ENCODE measurements at places on chromosomes 7 and 10.
A peak's percentile ranks its signal among the peaks of the same experiment; 100 is the strongest.

- no peak for DNase-seq
These were observed 45.2 kb upstream of the FAM180A start for GRCh38 chr7:135793841-135794240.

DNA sequence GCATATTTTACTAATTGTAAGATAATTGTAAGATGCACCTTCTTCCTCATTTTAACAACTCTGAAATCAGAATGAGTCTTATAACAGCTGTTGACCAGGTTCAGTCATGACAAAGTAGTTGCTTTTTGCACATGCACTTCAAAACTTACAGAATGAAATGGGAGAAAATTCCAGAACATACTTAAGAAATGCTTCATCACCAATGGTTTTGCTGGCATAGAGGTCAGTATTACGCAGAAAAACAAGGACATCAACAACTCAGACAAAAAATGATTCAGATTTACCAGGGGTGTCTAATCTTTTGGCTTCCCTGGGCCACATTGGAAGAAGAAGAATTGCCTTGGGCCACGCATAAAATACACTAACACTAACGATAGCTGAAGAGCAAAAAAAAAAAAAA is 13.3 kb downstream of the COL28A1 start:
- no peak for DNase-seq

GRCh38 chr10:29280488-29280840 is 8.4 kb upstream of the LYZL1 start:
- DNase-seq = no peak

DNA sequence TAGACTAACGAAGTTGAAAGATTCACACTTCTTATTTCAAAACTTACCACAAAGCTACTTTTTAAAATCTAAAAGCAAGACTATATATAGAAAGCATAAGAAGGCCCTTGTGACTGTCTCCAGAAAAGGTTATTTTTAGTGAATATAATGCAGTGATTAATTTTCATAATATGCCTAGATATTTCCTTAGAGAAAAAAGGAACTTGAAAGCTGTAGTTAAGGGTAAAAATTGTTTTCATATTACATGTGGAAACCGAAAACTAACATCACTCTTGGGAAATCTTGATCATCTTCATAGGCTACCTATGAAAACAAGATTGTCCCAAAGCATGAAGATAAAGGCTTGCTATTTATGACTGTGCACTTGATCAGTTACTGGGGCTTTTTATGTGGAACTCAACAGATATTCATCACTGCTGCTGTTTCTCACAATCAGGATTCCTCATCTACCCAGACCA is 223.2 kb downstream of the SH2D4B start:
- DNase-seq = no peak

DNA sequence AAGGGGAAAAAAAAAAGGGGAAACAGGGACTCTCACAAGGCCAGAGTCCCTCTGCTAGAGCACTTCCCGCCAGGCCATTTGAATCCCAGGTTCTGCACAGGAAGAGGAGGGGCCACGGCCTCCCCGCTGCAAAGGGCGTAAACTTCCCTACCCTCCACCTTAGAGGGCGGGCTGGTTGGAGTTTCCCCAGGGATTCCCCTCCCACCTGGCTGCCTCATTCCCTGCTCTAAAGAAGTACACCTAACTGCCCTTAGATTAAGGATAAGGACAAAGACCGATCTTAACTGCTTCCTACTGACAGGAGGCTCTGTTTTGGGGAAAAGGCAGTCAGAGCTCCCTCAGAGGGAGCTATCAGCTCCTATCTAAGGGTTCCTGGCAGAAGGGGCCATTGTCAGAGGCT is 102.0 kb upstream of the ARMC3 start:
- no peak for DNase-seq

DNA sequence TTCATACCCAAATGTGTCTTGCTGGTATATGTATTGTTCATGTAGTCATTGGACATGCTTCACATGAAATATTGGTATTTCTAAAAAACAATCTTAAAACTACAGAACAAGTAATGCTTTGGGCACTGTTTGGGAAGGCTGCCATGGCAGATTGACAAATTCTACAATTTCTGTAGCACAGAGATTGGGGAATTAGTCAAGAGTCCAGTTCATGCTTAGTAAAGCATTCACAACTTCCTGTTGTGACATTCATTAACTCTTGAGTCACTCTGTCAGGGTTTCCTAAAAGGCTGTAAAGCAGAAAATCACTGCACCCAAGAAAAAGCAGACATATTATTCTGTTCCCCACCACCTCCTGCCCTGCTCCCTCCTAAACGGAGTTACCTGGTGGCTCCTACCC is 398.9 kb downstream of the PHTF2 start:
- no peak for DNase-seq

DNA sequence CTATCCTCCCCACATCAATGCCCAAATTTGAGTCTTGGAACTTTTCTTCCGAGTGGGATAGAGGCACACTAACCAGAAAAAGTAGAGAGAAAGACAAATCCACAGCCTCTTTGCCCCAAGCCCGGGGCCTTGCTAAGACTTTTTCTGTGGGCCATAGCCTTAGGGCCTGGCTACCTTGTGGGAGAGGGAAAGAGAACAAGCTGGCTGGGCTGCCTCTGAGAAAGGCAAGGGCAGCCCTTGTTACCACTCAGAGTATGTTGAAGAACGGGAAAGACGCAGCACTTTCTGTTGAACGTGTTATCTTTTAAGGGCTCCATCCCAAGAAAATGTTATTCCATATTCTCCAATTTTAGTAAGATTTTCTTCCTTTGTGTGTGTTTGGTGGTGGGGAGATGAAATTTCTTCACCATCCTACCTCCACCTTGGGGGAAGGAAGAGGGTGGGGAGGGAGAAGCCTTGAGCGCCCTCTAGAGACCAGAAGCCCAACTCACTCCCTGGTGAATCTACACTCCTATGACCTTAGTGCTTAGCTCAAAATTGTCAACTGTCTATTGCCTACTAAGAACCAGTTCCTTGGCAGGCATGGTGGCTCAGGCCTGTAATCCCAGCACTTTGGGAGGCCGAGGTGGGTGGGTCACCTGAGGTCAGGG is 3.9 kb upstream of the NRF1 start:
- no peak for DNase-seq

GRCh38 chr7:2635810-2636701 is 4.3 kb downstream of the TTYH3 start:
- no peak for DNase-seq

DNA sequence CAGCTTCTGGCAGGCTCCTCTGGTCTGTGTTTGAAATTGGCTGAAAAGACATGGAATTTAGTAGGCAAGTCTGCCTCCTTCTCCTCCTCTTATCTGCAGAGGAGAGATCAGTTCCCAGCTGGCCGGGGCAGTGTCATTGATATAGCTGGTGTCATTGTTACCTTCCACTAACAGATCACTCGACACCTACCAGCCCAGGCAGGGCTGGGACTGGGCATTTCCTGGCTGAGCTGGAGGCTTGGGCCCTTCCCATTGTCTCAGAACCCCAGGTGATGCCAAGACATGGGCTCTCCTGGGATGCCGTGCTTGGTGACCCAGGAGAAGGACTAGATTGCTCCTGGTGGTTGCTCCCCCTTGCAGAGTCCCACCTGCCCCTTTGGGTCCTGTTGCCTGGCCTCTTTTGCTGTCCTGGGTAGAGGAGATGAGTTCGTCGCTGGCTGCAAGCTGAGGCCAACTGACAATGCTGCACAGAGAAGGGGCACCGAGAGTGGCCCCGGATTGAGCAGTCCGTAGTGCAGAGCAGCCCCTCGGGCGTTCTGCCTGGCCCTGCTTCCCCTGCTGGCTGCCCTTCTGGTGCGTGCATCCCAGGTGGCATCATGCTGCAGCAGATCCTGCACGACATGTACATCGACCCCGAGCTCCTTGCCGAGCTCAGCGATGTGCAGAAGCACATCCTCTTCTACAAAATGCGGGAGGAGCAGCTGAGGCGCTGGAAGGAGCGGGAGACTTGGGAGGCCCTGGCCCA is at the start of gene SH2D4B:
SH2D4B (plus strand) TSS at position 167 of the 745 bp plus-strand sequence; CDS start at position 597, 430 bp downstream.
- no peak for DNase-seq

DNA sequence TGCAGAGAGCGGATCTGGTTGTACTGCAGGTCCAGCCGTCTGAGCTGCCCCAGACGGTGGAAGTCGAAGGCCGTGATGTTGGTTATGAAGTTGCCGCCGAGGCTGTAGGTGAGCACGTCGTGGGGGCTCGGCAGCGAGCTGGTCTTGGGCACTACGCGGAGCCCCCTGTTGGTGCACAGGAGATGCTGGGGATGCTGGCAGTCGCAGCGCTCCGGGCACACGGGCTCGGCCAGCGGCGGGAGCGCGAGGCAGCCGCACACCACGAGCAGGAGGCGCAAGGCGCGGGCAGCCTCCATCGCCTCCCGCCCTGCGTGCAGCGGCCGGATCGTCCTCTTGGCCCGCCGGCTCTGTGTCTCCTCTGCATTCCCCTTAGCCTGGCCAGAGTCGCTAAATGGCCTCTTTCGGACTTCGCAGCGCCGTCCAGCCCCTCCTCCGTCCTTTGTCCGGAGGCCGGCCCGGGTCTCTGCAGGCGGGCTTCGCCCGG is 337 bp downstream of the TRIL start:
- DNase-seq = no peak

DNA sequence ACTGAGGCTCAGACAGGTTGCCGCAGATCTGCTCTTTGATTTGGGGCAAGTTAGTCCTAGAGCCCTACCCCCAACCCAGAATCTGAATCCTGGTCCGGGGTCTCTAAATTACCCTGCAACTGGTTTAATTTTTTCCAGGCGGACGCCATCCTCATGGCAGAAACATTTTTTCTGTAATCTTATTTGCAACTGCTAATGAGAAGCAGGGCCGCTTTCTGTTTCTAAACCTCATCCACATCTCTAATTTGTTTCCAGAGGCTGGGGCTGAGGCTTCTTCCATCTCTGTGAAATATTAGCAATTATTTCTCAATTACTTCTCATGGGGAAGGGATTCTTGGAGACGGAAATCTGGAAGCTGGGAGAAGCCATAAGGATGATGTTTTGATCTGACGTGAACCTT is 261.6 kb downstream of the RPS24 start:
- DNase-seq = no peak

- DNase-seq = peak; percentile 17
These were observed 490 bp downstream of the CADPS2 start for GRCh38 chr7:122885583-122886356.

DNA sequence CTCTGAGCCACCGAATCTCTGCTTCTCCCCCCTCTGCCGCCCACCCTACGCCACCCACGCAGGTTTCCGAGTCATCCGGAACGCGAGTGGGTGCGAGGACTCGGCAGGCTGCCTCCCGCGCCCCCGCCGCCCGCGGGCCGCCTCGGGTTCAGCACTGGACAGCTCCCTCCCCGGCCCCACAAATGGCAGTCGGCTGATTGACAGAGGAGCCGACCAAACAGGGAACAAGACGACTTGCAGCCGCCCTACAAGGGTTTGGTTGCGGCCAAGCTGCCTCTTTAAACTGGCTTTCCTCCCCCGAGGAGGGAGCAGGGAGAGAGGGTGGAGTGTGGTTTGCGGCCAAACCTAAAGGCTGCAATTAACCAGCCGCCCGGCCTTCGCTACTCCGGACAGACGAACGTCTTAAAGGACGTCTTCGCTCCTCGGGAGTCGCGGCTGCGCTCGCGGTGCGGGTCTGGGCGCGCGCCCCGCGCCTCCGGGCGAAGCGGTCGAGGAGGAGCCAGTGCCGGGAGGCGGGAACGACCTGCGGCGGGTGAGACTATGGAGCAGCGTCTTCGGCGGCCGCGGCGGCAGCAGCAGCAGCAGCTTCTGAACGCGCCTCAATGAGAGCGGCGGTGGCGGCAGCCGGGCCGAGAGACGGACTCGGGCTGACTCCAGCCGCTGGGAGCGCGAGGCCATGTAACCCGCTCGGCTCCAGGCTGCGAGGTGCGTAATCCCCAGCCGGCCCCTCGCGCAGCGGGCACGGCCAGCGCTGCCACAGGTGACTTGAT is at the start of gene GPR158:
GPR158 (plus strand) TSS at position 541 of the 770 bp plus-strand sequence. CDS start 420 bp downstream, outside the sequence.
- DNase-seq = peak; percentile 58

Data from smooth muscle cell of the brain vasculature (primary cell).